ENCODE measurements at places on chromosomes 11 and 22.
A peak's percentile ranks its signal among the peaks of the same experiment; 100 is the strongest.

- DNase-seq = no peak
Observed at GRCh38 chr11:350723-351255, 18.5 kb upstream of the B4GALNT4 start.

- DNase-seq = no peak
Observed at GRCh38 chr22:20499769-20500168, 4.2 kb upstream of the KLHL22 start.

- DNase-seq = no peak
Observed at GRCh38 chr11:66559142-66559865, 9.1 kb downstream of the CTSF start.

DNA sequence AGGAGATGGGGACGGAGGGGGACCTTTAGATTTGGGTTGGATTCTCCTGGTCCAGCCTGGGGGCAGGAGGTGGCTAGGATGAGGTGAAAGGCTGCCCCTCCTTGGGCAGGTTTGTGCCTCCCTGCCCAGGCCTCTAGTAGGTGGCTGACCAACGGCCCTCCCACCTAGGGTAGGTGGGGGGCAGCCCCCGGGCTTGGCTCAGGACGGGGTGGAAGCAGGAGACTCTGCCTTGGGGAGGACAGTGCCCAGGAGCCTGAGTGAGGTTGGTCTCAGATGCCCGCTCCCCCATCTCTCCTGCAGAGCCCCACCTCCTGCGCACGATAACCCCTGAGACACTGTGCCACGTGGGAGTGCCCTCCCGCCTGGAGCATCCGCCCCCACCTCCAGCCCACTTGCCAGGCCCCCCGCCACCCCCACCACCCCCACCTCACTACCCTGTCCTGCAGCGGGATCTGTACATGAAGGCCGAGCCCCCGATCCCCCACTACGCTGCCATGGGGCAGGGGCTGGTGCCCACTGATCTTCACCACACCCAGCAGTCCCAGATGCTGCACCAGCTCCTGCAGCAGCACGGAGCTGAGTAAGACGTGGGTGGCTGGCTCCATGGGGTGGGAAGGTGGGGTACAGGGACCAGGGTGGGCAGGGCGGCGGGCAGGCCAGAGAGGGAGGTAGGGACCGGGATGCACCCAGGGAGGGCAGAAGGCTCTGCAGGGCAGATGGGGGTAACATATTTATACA, 17.7 kb downstream of the MYRF start:
- no peak for DNase-seq

- no peak for DNase-seq
Observed at GRCh38 chr11:119172513-119172912, 4.0 kb downstream of the NLRX1 start.

DNA sequence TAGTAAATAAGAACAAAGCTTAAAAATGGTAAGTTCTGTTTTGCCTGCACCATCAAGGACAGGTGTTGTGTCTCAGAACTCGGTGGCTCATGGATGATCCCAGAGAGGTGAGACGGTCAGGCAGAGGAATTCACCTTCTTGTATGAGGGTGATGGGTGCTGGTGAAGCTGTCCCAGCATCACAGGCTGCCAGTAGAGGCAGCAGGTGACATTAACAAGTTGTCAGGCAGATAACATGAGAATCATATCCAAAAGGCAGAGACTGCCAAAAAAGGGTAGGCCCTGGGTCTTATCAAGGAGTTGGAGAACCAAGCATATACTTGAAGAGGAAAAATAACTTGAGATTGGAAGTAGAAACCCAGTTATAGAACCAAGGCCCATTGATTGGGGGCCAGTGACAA, 437.8 kb downstream of the DYNC2H1 start:
- no peak for DNase-seq

DNA sequence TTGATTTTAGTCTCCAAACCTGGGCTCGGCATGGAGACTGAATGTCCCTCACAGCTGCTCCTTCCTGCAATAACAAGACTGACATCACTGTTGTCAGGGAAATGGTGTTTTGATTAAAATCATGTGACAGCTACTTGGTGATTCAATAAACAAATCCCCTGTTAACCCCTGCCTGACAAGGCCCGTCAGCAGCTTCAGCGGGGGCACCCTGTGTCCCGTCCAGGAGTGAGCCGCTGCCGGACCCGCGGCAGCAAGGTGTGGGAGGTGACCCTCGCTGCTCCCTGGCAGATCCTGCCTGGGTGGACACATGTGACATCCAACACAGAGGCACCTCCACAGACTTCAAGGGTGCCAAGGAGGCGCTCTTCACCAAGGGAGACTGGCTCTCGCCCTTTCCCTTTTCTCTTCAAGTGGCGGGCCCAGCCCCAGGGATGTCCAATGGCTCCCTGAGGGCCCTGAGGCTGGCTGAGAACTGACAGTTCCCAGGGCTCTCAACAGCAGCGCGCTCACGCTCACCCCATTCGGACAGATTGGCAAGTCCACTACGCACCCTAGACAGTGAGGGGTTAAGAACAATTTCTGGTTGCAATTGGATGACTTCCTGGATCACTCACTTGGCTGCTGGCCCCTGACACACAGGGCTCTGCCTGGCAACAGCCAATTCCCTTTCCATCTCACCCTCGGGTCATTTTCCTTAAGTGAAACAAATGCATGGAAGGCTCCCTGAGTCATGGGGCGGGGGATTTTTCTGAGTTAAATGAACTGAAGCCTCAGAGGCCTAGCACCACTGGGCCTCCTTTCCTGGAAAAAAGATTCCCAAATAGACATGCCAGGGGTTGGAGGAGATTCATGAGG, 30.7 kb downstream of the PPP2R1B start:
- peak; percentile 47 for DNase-seq

DNA sequence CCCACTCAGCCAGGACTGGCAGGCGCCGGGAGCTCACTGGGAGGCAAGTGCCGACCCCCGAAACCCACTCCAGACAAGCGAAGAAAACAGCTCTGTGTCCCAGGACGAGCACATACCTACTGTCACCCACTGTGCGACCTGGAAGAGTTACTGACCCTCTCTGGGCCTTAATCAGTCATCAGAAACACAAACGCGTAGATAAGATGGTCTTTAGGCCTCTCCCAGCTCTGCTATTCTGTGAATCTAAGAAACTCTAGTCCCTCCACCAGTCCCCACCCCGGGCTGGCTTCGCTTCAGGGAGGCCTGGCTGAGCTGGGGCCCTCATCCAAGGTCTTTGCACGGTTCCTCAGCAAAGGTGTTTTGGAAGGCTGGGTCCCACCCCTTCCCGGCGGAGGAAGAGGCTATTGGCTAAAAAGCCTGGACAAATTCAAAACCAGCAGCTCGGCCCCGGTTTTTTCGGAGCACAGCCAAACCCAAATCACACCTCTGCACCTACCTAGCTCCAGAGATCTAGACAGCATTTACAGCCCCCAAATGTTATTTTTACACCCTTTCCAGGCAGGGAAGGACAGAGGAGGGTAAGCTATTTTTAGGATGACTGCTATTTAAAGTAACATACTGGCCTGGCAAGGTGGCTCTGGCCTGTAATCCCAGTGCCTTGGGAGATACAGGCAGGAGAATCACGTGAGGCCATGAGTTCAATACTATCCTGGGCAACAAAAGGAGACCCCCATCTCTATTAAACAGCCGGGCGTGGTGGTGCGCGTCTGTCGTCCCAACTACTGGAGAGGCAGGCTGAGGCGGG, 13.2 kb upstream of the HDHD5 start:
- DNase-seq = no peak

- no peak for DNase-seq
Observed at GRCh38 chr11:125325196-125325595, 160.6 kb downstream of the PKNOX2 start.

DNA sequence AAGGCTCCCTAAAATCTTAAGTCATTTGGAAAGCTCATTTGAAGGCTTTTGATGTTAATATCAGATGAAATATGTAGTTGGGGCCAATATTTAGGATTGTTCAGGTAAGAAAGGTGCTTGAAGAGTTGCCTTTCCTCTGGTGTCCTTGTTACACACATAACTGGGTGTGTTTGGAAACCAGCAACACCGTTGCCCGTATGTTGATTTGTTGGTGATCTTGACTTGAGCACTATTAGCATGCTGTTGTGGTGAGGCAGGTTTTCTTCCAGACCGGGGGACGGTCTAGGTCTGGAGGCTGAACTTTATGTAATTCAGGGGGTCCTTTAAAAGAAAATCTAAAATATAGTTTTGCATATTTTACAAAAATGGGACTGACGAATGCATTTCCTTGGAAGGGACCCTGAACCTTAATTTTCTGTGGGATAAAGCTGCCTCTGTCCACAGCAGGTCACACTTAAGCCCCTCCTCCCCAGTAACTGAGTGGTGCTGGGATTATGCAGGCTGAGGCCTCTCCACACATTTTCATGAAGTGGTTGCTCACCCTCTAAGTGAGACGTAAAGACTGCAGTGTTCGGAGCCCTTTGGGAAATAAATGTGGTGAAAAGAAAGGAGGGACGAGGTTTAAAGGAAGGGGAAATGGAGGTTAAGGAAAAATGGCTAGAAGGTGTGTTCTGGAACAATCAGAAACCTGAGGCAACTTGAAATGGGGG, 1.8 kb downstream of the YWHAH start:
- no peak for DNase-seq

DNA sequence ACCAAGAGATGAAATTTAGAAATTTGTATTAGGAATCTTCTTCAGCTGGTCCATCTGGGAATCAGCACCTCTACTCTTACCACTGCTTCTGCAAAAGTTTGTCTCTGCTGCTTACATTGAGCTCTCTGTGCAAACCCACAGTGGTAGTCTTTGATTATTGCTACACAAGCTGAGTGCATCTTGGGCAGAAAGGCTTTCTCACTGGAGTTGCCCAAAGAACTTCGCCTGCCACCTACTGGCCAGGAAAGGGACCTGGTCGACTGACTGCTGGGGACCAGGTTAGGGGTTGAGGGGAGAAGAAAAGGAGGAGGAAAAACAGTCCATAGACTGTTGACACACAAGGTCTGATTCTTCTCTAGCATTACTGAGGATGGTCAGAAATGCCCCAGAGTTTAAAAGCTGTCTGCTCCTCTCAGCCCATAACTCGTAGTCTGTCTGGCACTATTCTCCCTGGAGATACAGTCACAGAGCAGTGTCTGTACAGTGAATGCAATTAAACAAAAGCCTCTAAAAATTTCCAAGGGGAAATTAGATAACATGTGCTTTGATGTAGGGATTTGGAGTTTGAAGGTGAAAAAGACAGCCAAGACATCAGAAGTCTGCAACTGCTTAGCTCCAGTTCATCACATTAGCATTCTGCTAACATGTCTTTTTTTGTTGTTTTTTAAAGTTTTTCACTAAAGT, 215.0 kb upstream of the CTSC start:
- DNase-seq = no peak
